ENCODE measurements at places on chromosomes 16 and 17.
A peak's percentile ranks its signal among the peaks of the same experiment; 100 is the strongest.

DNA sequence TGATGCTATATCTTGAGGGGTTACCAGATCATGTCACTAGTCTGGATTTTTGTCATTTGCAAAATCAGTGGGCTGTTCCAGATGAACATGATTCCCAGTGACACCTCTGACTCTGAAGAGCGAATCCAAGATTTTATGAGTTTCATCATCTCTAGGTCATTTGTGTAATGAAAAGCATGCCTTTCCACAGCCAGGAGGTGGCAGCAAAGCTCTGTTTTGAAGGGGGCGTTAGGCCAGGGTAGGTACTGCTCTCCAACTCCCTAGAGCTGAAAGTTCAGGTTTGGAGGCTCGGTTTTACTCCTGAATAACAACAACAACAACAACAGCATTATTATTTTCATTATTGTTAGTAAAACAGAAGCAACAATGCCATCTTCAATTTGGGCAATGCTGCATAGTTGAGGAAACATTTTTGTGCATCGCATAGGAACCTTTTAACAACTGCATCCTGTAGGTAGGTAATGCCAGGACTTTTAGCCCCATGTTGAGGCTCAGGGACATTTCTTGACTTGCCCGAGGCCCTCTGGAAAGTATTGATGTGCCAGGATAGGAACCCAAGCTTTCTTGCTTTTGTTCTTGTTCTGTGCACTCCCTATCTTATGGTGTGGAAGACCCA is 77.0 kb downstream of the MYH13 start:
- DNase-seq = peak; percentile 2

DNA sequence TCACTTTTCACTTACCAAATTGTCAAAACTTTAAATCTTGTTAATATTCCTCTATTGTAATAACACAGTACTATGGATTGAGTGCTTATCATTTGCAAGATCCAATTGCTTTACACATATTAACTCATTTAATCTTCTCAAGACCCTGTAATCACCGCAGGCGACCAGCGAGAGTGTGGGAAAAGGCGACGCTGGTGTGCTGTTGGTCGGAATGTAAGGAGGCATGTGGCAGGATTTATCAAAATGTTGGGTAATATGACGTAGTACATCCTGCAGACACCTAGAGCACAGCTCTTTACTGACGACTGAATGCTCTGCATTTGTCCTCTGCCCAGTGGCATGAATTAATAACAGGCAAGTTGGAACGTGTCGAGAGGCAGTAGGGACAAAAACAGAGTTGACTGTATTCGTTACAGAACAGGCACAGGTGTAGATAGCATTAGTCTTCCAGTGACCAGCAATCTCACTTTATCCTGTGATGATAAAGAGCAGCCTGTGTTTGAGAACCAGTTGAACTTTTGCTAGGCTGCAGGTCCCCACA is 80.3 kb downstream of the TNRC6C start:
- DNase-seq = no peak

DNA sequence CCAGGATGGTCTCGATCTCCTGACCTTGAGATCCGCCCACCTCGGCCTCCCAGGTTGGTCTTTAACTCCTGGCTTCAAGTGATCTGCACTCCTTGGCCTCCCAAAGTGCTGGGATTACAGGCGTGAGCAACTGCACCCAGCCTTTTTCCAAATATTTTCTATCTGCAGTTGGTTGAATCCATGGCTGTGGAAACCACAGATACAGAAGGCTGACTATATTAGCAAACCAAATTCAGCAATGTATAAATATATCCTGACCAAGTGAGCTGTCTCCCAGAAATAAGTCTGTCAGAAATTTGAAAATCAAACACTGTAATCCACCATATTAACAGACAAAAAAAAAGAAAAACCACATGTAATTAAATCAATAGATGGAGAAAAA is 9.6 kb downstream of the CFDP1 start:
- DNase-seq = no peak

GRCh38 chr17:48834973-48835372 is 4.1 kb downstream of the CALCOCO2 start:
- DNase-seq = no peak

- no peak for DNase-seq
These were observed 79.5 kb downstream of the GNAO1 start for GRCh38 chr16:56270828-56271227.

DNA sequence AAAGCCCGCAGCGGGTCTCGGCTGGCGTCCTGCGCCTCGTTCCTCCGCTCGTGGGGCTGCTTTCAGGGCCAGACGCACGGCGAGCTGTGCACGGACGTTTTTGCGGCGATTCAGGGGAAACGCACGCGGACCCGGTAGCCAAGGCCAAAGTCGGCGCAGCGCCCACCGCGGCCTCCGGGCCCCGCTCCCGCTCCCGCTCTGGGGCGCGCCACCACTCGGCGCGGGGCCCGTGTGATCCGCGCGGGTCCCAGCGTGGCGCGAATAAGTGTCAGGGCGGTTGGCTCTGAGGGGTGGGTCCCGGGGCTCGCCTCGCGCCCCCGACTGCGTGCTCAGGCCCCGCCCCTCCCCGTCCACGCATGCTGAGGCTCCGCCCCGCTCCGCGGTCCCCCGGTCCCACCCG is 694 bp upstream of the TBCD start:
- peak; percentile 5 for DNase-seq

- no peak for DNase-seq
These were observed 98.6 kb upstream of the RPL38 start for GRCh38 chr17:74104921-74105320.

- no peak for DNase-seq
These were observed 3.0 kb downstream of the CES3 start for GRCh38 chr16:66964049-66964448.

DNA sequence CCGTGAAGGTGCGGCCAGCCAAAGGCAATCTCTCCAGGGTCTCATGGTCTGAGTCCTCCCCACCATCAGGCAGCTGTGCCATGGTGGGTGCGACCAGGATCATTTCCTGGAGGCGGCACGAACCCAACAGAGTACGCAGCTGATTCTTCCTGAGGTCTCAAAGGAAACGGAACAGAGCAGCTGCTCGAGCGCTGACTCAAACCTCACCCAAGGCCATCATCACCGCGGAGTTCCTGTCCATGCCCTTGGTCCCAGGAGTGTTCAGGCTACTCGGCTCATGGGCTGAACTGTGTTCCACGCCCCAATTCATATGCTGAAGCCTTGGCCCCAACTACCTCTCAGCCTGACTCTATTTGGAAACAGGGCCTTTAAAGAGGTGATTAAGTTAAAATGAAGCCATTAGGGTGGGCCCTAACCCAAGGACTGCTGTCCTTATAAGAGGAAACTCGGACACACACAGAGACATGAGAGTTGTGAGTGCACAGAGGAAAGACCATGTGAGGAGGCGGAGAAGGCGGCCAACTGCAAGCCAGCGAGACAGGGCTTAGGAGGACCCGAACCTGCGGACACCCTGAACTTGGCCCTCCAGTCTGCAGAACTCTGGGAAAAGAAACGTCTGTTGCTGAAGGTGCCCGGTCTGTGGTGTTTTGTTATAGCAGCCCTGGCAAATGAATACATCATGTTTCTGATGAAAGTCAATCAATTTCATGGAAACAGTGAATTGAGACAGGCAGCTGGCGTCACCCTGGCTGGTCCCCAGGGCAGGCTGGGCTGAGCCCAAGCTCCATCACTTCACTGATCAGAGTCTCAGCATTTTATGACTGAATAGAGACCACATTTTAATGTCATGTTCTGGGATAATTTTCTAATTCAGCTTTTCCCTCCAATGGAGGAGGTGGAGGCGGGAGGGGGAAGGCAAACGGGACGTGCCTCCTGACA is 13.7 kb downstream of the MXRA7 start:
- DNase-seq = no peak

DNA sequence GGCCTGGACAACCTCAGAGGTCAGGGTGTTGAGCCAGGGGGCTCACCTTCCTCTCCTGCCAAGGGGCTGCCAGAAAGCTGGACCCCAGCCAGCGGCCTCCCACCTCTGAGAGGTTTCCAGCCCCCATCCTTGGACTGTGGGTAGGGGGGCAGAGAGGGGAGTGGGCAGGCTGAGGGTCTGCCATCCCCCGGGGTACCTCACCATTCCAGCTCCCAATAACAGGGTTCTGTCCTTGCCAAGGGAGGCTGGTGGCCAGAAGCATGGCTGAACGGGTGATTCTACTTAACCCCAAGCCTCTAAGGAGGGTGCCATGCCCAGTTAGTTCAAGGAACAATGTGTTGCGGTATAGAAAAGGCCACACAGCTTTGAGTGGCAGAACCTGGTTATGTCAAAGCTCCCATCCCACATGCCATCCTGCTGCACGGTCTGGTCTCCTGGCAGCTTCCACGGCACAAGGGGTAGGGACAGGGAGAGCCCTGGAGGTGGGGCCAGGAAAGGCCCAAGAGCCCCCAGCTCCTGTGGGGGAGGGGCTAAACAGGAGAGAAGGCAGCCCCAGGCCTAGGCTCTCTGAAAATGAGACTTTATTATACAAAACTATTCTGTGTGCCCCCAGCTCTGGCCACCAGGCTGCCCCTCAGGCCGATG is 19.8 kb downstream of the B9D1 start:
- no peak for DNase-seq

DNA sequence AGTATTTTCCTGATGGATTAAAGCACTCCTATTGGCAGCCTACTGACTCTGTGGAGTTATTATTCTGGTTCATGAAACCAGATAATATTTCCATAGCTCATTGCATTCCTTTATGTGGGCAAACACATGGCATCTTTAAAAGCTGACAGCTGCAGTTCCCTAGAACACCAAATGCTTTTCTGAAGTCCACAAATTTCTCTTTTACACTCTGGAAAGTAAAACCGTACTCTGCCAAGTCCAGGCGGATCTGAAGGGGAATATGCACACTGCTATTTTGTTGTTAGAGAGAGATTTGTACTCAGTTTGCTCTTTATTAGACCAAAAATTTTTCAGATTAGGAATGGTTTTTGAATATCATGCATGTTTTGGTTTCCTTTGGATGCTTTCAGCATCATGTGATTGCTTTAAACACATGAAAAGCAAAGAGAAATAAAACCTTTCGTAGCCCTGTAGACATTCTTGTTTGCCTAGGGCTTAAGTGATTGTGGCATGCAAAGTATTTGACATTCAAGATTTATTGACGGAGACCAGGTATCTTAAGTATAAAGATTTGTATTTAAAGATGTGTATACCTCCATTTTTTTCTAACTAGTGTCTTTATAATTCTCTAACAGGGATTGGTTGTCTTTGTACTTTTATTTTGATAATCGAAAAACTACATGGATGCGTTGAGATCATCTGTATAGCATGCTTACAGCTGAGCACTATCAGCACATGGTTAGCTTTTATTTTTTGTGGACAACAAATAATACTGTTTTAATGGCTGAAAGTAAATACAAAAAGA is 19.5 kb downstream of the SEC14L1 start:
- no peak for DNase-seq

DNA sequence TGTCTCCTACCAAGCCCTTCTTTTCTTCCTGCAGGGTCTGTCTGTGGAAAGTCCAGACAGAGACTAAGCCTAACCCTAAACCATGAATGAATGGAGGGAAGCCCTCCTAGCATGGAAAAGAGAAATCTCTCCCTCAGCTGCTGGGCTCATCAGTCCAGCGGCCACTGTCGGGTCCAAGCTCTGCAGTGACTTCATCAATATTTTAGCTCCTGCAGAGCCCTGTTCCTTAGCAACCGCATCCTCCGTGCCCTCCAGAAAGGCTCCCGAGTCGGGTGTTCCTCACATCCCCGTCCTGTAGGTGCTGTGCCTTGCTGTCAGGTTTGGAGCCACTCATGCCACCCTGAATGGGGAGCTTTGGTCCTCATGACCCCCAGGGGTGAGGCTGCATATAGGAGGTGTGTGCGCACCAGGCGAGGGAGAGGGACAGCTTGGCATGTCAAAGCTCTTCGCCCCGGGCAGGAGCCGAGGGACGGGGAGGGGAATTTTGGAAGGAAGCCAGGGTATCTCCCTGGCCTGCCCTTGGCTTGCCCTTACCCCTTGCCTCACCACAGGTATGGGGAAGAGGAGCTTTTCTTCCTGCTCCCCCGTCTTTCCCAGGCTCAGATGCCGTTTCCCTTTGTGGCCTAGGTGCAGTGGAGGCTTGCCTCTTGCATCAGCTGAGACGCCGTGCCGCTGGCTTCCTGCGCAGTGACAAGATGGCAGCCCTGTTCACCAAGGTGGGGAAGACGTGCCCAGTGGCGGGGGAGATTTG is 23.9 kb downstream of the SGSM2 start:
- DNase-seq = no peak

Data from activated CD4-positive, alpha-beta T cell treated with anti-CD3 and anti-CD28 coated beads, Interleukin-2, amount 50 U/mL, for 1 hour (primary cell).